ENCODE measurements at places on chromosomes 5 and 9.

DNA sequence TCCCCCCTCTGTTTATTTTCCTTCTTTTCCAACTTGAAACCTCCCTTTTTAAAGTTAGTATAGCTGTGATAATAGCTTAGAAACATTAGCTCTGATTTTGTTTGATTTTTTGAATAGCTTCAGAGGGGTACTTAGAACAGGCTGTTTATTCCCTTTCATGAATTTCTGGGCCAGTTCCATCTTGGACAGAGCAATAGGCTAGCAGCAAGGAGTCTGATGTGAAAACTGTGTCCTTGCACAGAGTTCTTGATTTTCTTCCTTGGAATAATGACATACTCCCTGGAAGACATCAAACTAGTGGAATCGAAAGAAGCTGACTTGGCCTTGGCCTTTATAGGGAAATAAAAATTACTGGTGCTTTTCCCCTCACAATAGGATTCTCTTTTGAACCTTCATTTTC is 32.9 kb downstream of the NTRK2 start:
- no peak for DNase-seq

DNA sequence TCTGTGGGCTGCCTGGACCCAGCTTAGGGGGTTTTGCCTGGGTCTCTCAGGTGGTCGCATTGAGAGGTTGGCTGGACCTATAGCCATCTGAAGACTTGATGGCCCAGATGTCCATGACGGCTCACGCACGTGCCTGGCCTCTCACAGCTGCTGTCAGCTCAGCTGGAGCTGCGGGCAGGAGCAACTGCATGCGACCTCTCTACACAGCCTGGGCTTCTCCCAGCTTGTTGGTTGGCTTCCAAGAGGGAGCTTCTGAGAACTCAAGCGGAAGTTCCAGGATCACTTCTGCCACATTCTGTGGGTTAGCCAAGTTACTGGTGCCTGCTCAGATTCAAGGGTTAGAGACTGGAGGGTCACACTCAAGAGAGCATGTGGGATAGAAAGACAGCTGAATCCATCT is 99.2 kb downstream of the DAPK1 start:
- DNase-seq = no peak

DNA sequence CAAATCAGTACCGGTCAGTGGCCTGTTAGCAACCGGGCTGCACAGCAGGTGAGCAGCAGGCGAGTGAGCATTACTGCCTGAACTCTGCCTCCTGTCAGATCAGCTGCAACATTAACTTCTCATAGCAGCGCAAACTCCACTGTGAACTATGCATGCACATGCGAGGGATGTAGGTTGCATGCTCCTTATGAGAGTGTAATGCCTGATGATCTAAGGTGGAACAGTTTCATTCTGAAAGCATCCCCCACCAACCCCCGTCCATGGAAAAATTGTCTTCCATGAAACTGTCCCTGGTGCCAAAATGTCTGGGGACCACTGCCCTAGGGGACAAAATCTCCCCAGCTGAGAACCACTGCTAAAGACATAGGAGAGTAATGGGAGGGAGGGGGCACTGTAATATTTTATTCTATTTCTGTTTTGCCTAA is 51.1 kb downstream of the P4HA2 start:
- no peak for DNase-seq

GRCh38 chr9:19660019-19660418 is 128.8 kb downstream of the SLC24A2 start:
- no peak for DNase-seq

GRCh38 chr9:116048081-116048480 is 105.5 kb upstream of the PAPPA start:
- DNase-seq = no peak

DNA sequence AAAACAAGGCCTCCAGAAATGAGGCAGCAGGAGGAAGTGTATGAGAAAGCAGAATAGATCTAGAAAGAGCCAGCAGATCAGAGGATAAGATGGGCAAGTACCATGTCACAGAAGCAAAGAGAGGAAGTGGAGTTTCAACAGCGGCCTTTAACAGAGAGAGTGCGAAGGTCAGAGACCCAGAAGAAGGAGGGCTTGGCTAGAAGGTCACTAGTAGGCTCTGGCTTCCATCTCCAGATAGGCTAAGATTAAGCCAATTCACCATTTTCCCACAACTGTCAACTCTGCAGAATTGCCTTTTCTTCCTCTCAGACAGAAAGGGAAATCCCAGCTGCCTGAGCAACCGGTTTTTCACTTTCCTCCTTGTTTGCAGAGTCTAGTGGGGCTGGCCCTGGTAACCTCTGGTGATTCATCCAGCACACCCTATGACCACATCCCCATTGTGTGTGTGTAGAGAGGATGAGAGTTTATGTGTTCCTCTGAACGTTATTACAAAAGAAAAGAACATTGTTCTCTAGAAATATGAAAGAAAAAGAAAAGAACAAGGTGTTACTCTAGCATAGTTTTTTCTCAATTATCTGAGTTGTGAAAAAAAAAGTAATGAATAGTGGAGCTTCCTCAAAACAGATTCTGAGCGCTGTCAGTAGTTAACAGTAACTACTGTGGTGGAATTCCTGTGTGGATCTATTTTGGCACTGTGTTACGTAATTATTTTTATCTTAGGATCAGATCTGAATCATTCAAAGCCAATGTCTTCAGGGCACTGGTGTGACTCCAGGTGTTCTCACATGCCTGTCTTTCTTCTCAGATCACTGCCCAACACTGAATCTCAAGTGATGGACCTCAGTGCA is 220.4 kb downstream of the ARRDC3 start:
- peak; percentile 97 for DNase-seq

DNA sequence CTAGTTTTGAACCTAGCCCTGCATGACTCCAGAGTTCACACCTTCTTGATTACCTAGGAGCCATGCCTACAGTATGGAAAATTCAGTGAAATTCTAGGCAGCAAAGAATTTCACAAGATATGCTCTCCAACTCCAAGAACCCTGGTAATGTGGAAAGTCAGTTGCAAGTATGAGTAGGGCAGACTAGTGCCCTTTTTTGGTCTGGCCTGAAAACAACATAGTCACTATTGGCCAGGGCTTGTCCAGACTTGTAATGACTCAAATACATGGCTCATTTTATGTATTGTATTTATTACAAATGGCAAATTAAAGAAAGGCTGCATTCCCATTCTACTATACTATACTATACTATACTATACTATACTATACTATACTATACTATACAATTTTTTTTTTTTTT is 160.4 kb downstream of the ESM1 start:
- peak; percentile 42 for DNase-seq

DNA sequence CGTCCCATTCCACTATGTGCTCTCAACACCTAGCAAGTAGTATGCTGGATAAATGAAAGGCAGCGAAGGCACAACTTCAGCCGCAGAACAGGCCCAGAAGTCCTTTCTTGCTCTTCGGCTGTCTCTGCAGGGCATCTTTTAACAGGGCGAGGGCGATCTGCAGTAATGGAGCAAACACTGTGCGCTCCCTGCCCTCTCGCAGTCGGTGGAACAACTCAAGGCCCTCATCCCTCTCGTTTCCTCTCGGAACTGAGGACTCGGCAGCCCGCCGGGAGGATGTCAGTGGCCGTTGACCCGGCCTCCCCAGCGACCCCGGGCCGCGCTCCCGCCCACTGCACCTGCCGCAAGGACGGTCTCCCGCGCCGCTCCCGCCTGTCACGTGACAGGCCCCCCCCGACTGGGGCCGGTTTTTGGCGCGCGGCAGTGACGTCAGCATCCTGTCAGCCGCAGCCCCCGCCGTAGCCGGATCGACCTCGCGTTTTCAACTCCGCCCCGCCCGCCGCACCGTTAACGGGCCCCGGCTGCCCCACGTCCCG is 1.1 kb downstream of the ZNF367 start:
- DNase-seq = peak; percentile 67

GRCh38 chr5:89187883-89188465 is 305.0 kb upstream of the MEF2C start:
- no peak for DNase-seq

DNA sequence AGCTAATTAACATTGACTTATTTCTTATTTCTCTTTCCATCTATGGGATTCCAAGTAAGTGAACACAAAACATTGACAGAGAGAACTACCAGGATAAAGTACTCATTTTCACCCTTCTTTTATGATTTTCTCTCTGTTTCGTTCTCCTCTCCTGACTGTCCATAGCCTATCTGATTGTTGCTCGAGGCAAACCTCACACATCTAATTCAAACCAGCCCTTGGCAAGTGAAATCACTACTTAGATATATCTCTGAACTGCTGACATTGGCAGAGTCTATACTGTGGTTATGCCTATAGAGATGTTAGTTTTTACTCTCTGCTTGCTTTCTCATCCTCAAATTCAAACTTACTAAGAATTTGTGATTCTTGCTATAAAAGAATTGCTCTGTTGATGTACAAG is 248.8 kb downstream of the ISL1 start:
- DNase-seq = no peak

DNA sequence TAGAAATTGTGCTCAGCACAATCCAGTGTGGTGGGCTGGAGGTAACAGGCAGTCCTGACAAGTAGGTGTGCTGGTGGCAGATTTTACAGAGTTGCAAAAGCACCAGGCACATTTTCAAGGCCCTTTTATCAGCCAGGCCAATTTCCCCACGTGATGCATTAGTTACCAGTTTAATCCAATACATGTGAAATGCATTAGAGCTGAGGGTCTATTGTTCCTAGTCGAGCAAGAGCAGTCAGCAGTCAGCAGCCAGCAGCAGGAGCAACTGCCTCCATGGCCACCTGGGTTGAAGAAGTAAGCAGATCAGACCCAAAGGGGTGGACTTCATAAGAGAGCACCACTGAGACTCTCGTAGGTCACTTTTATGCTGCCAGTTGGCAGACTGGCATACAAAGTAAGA is 76.7 kb downstream of the EPB41L4A start:
- DNase-seq = no peak
